Ascending aorta (tissue), 2 donors: ENCODE measurements at places on chromosomes 4 and X. TPM values are rescaled to one million over a fixed set of nuclear protein-coding genes. Genes with fewer than 3 reads are reported as not detected.

DNA sequence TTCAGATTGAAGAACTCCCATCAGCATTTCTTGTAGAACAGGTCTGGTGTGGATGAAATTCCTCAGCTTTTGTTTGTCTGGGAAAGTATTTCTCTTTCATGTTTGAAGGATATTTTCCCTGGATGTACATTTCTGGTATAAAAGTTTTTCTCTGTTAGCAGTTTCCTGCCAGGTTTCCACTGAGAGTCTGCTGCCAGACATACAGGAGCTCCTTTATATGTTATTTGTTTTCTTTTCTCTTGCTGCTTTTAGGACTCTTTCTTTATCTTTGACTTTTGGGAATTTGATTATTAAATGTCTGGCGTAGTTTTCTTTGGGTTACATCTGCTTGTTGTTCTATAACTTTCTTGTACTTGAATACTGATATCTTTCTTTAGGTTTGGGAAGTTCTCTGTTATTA, 486.5 kb downstream of the ARAP2 start:
- H3K36me3 ChIP-seq: no peaks in the 10 kb centered on the region
- no peak for DNase-seq
- H3K27ac ChIP-seq: no peak overlapping the region
- no peaks in the 10 kb centered on the region for H3K4me1 ChIP-seq

GRCh38 chr4:134174271-134174670, 27.3 kb downstream of the PABPC4L start:
- no peaks in the 10 kb centered on the region for H3K4me1 ChIP-seq
- H3K27me3 ChIP-seq: no peaks in the 10 kb centered on the region
- DNase-seq: no peak
- H3K4me3 ChIP-seq: no peak overlapping the region

- no peak overlapping the region for H3K4me3 ChIP-seq
- H3K4me1 ChIP-seq: no peaks in the 10 kb centered on the region
- DNase-seq: no peak
These were observed 27.5 kb upstream of the LSM6 start for GRCh38 chr4:146148021-146148420.

GRCh38 chr4:173046818-173047217, 121.8 kb upstream of the GALNT7 start:
- DNase-seq: no peak
- H3K4me3 ChIP-seq: no peak overlapping the region
- no peaks in the 10 kb centered on the region for H3K27me3 ChIP-seq
- H3K27ac ChIP-seq: no peak overlapping the region
- no peaks in the 10 kb centered on the region for H3K36me3 ChIP-seq

DNA sequence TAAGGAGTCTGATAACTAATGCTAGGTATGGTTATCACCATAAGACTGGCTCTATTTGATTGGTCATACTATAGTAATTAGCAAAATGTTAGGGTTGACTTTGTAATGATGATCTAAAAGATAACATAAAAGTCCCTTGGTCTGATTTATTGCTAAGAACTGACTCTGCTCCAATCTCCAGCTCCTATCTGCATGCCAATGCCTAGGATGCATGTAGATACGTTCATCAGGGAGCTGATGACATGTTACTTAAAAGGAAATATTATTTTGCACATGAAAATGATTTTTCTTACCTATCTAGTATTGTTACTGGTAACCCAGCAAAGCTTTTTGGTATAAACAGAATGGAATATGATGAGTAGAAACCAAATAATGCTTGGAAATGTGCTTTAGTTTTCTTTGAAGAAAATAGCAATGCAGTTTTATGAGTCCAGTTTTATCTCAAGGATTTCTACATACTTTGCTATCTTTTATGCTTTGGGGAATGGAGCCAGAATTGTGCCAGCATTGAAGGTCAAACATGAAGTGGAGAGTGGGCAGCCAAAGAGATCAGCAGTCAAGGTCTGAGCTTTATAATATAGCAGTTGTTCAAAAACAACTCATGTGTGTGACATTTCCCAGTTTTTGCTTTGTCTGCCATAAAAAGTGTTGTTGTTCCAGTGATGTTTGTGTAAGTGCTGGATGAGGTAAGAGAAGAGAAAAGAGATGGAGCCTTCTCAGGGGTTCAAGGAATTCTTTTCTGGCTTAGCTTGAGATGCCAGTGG, 121.0 kb downstream of the ARHGAP24 start:
- H3K27me3 ChIP-seq: no peaks in the 10 kb centered on the region
- DNase-seq: no peak
- no peaks in the 10 kb centered on the region for H3K4me1 ChIP-seq
- no peak overlapping the region for H3K27ac ChIP-seq
- no peaks in the 10 kb centered on the region for H3K36me3 ChIP-seq
- no peak overlapping the region for H3K4me3 ChIP-seq

DNA sequence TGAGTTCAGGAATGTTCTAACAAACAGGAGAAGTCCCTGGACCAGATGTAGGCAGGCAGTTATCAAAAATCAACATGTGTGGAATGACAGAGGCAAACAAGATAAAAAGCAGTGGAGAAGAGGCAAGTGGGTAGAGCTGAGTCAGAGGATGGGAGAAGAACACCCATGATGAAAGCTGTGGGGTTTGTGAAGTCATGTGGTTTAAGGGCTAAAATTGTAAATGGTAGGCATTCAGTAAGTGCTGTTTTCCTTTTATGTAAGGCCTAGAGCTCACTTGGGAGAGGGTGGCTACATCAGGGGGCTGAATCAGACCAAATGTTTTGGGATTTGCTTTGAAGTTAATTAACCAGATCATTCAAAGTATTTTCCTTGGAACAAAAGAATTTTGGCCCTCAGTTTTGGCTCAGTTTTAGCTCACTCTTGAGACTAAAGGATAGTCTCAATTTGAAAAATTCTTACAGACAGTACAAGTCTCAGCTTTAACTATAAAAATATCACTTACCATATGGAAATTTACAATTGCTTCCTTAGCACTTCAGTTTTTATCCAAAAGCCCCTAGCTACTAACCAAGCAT, 114.5 kb upstream of the PCDH7 start:
- no peaks in the 10 kb centered on the region for H3K36me3 ChIP-seq
- no peaks in the 10 kb centered on the region for H3K4me1 ChIP-seq
- H3K27me3 ChIP-seq: no peaks in the 10 kb centered on the region
- no peak for DNase-seq
- H3K27ac ChIP-seq: no peak overlapping the region

GRCh38 chr4:141216002-141216761, 4.5 kb upstream of the ZNF330 start:
- no peak overlapping the region for H3K27ac ChIP-seq
- H3K27me3 ChIP-seq: no peaks in the 10 kb centered on the region
- no peak overlapping the region for H3K4me3 ChIP-seq
- DNase-seq: no peak
- H3K36me3 ChIP-seq: no peaks in the 10 kb centered on the region

- DNase-seq: no peak
- H3K4me1 ChIP-seq: peaks cover 30% of the 10 kb centered on the region
- no peak overlapping the region for H3K4me3 ChIP-seq
- no peak overlapping the region for H3K27ac ChIP-seq
These were observed 231.5 kb downstream of the MAML3 start for GRCh38 chr4:139922406-139923024.

DNA sequence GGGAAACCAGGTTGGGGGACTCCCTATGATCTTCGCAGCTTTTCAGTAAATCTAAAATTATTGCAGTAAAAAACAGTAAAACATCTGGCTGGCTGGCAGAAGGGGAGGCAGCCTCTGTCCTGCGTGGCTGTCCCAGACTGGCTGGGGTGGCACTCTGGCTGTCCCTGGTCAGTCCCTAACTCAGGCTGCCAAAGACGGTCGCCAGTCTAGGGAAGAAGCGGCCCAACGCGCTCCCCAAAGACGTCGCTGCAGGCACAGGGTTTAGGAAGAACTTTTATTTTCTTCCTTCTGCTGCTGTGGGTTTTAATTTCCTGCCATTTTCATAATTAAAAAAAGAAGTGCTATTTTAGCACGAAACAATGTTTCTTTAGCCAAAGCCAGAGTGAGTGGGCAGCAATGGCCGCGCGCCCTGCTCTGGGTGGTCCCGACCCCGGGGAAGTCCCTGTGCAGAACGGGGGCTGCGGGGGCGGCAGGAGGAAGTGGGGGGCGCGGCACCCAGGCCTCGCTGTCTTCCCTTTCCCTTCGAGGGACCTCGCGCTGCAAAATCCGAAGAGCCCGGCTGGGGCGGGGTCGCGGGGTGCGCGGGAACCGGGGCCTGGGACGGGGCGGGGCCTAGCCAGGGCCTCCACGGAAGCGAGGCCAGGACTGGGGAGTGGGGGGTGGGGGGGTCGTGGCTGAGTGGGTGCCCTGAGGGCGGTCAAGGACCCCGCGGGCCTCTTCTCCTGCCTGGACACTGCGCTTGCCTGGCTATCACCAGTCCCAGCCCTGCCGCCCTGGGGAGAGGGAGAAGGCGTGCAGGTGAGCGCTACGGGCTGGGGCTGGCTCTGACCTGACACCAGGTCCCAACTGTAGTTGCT, 6.3 kb upstream of the LETM1 start:
- H3K4me1 ChIP-seq: peaks cover 3% of the 10 kb centered on the region
- H3K36me3 ChIP-seq: no peaks in the 10 kb centered on the region
- no peaks in the 10 kb centered on the region for H3K27me3 ChIP-seq
- DNase-seq: no peak
- no peak overlapping the region for H3K4me3 ChIP-seq

DNA sequence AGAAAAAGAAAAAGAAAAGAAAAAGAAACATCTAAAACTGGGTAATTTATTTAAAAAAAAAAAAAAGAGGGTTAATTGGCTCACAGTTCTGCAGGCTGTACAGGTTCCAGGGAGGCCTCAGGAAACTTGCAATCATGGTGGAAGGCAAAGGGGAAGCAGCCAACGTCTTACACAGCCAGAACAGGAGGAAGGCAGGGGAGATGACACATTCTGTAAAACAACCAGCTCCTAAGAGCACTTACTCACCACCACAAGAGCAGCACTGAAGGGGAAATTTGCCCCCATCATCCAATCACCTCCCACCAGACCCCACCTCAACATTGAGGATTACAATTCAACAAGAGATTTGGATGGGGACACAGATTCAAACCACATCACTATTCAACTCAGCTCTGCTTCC, 36.8 kb upstream of the TMEM184C start:
- H3K36me3 ChIP-seq: no peaks in the 10 kb centered on the region
- H3K27ac ChIP-seq: no peak overlapping the region
- H3K4me1 ChIP-seq: no peaks in the 10 kb centered on the region
- DNase-seq: no peak

DNA sequence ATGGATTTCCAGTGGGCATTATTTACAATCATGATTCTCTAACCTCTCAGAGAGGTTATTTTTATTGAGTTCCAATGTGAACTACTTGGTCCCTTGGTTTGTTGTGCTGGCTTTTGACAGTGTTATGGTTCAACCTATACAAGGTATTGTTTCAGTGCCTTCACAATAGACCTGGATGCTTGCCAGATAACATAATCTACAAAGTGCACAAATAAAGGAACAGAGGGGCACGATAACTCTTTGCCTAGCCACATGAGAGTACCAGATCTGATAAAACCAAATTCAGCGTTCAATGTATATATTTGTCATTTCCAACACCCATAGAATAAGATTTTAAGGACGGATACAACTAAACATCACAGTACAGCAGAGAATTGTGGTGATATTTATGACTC, 120.8 kb downstream of the RASL11B start:
- H3K36me3 ChIP-seq: no peaks in the 10 kb centered on the region
- H3K4me1 ChIP-seq: no peaks in the 10 kb centered on the region
- no peak overlapping the region for H3K27ac ChIP-seq
- DNase-seq: no peak

DNA sequence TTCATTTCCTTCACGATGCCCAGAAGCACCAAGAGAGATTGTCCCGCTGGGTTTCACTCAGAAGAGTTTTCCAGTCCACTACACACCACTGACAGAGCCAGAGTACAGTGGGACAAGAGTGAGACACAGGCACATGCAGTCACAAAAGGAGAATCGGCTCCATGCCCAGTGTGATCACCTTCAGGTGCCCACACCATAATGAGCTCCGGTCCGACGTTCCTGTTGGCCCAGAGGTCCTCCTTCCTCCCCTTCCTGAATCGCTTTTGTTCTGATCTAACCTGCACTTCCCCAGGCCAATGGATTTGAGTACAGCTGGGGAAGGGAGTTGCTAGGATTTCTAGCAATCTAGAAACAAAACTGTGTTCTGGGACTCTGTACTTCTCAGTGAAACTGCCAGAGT, 4.6 kb upstream of the CHRNA9 start:
- no peaks in the 10 kb centered on the region for H3K27me3 ChIP-seq
- no peaks in the 10 kb centered on the region for H3K4me1 ChIP-seq
- H3K36me3 ChIP-seq: no peaks in the 10 kb centered on the region
- H3K4me3 ChIP-seq: no peak overlapping the region
- DNase-seq: no peak
- no peak overlapping the region for H3K27ac ChIP-seq

GRCh38 chrX:117327373-117327772, 789.2 kb downstream of the KLHL13 start:
- no peaks in the 10 kb centered on the region for H3K4me1 ChIP-seq
- no peaks in the 10 kb centered on the region for H3K36me3 ChIP-seq
- H3K4me3 ChIP-seq: no peak overlapping the region
- no peak overlapping the region for H3K27ac ChIP-seq

DNA sequence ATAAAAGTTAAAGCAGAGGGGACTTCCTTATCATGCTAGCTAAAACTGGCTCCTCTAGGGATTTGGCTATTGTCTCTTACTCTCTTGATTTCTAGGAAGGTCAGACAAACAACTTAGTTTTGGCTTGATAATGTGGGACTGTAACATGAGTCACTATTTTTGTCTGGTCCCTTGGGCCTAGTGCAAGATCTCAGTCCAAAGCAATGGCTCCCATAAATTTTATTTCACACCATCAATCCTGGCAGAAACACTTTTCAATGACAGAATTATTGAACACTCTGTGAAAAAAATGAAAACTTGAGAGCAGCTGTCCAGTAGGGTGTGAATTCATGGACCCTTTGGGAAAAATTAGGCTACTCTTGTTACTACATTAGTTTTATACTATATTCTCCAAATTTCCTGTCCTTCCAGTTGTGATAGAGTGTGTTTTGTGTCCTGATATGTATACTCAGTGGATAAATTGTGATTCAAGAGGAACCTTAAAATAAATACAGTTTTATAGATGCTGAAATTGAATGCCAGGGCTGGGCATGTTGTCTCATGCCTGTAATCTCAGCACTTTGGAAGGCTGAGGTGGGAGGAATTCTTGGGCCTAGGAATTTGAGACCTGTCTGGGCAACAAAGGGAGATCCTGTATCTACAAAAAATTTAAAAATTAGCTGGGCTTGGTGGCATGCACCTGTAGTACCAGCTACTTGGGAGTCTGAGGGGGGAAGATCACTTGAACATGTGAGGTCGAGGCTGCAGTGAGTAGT, 10.8 kb upstream of the SNCA start:
- H3K36me3 ChIP-seq: no peaks in the 10 kb centered on the region
- DNase-seq: no peak
- no peak overlapping the region for H3K27ac ChIP-seq
- no peaks in the 10 kb centered on the region for H3K27me3 ChIP-seq
- H3K4me3 ChIP-seq: no peak overlapping the region

The KANTR gene
- total RNA-seq: 5.0 TPM

The GATA1 gene
- not detected for total RNA-seq

The MAB21L2 gene
- not detected for total RNA-seq

The NDST3 gene
- total RNA-seq: not detected

The ETDA gene
- not detected for total RNA-seq
